Activated CD8-positive, alpha-beta memory T cell treated with anti-CD3 and anti-CD28 coated beads, Interleukin-2, amount 10 ng/mL, durations not matched to agents 7 days and 5 days (primary cell): ENCODE measurements at places on chromosomes 5 and 9. TPM values are rescaled to one million over a fixed set of nuclear protein-coding genes. Genes with fewer than 3 reads are reported as not detected.
A peak's percentile ranks its signal among the peaks of the same experiment; 100 is the strongest.

LCN15 gene
- total RNA-seq: not detected

- H3K4me1 ChIP-seq: no peaks in the 10 kb centered on the region
- no peaks in the 10 kb centered on the region for H3K36me3 ChIP-seq
- H3K27ac ChIP-seq: no peak overlapping the region
- H3K27me3 ChIP-seq: no peaks in the 10 kb centered on the region
- no peak overlapping the region for H3K4me3 ChIP-seq
These were observed 205.4 kb downstream of the LURAP1L start for GRCh38 chr9:12980085-12980851.

PRDM9 gene
- not detected for total RNA-seq

- no peaks in the 10 kb centered on the region for H3K4me1 ChIP-seq
- no peak overlapping the region for H3K4me3 ChIP-seq
- DNase-seq: no peak
- H3K27me3 ChIP-seq: no peaks in the 10 kb centered on the region
- H3K36me3 ChIP-seq: no peaks in the 10 kb centered on the region
These were observed 664.0 kb downstream of the NR2F1-AS1 start for GRCh38 chr5:92917044-92917443.

CDKN2A gene
- 16.9 TPM for total RNA-seq

DNA sequence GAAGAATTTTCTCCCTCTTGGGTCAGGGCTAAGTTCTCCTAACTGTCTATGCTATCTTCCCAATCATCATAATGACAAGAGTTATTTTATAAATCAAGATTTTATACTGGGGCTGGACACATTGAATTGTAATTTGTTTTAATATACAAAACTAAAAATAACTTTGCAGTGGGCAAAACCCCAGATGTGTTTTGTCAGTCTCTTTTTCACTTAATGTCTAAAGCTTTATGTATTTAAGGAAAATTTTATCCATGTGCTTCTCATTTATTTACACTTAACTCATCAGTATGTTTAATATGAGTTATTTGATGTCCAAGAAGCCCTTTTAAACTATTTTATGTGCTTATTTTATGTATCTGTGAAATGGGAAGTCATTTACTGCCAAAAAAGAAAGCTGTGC, 362.8 kb upstream of the ADAMTSL1 start:
- H3K27me3 ChIP-seq: no peaks in the 10 kb centered on the region
- DNase-seq: no peak
- no peaks in the 10 kb centered on the region for H3K36me3 ChIP-seq
- no peak overlapping the region for H3K4me3 ChIP-seq

SLC25A48 gene
- not detected for total RNA-seq

DNA sequence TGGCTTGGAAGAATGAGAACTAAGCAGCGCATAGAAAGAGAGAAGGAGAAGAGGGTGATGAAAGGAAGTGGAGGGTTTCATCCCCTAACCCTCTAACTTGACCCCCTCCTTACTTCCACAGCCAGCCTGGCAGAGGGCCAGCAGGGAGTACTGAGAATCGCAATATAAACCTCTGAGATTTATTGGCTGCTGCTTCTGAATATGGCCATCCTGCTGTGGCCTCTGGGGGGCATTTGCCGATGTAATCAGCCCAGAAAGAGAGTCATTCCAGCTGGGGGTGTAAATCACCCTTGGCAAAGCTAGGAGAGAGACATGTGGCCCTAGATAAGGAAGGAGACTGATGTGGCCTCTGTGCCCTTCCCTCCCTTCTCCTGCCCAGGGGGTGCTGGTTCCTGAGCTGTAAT, 960 bp upstream of the GFRA3 start:
- H3K4me3 ChIP-seq: no peak overlapping the region
- no peak for DNase-seq
- no peaks in the 10 kb centered on the region for H3K36me3 ChIP-seq
- peaks cover 32% of the 10 kb centered on the region for H3K27me3 ChIP-seq
- H3K27ac ChIP-seq: no peak overlapping the region
- peaks cover 7% of the 10 kb centered on the region for H3K4me1 ChIP-seq

- no peaks in the 10 kb centered on the region for H3K36me3 ChIP-seq
- DNase-seq: no peak
- no peak overlapping the region for H3K4me3 ChIP-seq
- no peak overlapping the region for H3K27ac ChIP-seq
- H3K27me3 ChIP-seq: peaks cover 60% of the 10 kb centered on the region
These were observed 66.4 kb upstream of the RUSC2 start for GRCh38 chr9:35423499-35423898.

DNA sequence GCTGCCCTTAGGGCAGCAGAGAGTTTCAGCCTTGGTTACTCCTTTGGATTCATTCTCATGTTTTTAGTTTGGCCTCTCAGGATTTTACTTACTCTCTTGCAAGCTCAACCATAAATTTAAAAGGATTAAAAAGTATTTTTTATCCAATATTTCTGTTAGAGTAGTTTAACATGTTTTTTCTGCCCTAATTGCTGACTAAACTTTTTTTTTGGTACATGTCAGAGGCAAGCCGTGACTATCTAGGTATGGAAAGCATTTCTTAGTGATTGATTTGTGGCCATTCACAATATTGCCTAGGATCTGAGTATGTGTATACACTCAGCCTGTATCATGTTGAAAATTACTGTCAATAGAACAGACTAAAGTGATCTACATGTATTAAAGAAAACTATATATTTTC, 92.1 kb downstream of the MELK start:
- no peak for DNase-seq
- H3K27ac ChIP-seq: no peak overlapping the region
- H3K36me3 ChIP-seq: peaks cover 43% of the 10 kb centered on the region
- H3K4me1 ChIP-seq: peaks cover 24% of the 10 kb centered on the region

DNA sequence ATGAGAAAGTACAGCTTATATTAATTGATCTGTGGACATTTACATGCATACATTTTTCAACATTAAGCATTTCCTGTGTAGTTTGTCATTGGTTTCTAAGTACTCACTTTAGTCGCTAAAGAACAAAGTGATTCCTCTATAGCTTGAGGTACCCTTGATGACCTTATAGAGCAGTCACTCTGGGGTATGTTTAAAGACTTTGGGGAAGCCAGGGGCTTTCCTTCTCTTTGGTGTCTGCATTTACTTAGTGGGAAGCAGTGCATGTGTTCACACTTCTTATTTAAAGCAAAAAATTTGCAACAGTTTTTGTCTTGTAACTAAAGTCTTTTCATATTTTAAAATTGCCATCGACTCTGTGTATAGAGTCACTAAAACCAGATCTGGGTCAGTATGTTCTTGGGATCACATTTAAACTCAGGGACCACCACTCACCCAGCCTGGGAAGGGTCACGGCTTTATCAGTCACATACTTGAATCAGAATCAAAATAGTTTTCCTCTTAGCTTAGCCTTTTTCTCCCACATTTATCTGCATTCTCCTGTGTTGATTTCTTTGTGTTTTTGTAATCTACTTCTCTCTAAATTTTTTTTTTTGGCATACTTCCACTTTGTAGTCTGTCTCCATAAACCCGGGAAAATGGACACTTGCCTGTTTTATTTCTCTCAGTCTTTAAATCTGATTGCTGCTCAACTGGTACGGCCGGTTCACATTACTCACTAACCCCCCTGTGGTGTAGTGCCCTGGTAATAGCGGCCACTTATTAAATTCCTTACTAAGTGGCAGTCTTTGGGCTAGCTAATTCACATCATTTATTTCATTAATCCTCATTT, 143.9 kb upstream of the FBN2 start:
- no peak overlapping the region for H3K4me3 ChIP-seq
- no peaks in the 10 kb centered on the region for H3K4me1 ChIP-seq
- H3K27me3 ChIP-seq: no peaks in the 10 kb centered on the region
- DNase-seq: no peak
- no peaks in the 10 kb centered on the region for H3K36me3 ChIP-seq
- no peak overlapping the region for H3K27ac ChIP-seq

GRCh38 chr5:112549605-112550166, 130.6 kb upstream of the EPB41L4A start:
- no peaks in the 10 kb centered on the region for H3K36me3 ChIP-seq
- H3K27ac ChIP-seq: no peak overlapping the region
- peaks cover 3% of the 10 kb centered on the region for H3K4me1 ChIP-seq
- no peak for DNase-seq
- H3K27me3 ChIP-seq: peaks cover 16% of the 10 kb centered on the region
- no peak overlapping the region for H3K4me3 ChIP-seq

DNA sequence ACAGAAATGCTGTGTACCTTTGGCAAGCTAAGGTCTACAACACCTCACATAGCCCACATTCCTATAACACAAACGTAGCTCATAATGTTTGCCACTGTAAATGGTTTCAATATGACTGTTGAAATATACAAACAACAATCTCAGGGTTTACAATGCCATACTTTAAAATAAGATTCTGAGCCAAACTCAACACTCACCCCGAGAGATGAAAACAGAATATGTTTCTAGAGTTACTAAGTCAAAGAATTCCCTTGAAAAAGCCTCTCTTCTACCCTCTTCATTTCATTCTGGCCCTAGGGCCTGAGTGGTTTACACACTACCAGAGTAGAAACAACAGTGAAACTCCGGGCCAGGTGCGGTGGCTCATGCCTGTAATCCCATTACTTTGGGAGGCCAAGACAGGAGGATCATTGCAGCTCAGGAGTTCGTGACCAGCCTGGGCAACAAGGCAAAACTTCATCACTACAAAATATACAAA, 72.6 kb downstream of the MYO10 start:
- no peaks in the 10 kb centered on the region for H3K27me3 ChIP-seq
- H3K36me3 ChIP-seq: no peaks in the 10 kb centered on the region
- no peaks in the 10 kb centered on the region for H3K4me1 ChIP-seq
- no peak overlapping the region for H3K27ac ChIP-seq
- H3K4me3 ChIP-seq: no peak overlapping the region
- no peak for DNase-seq

DNA sequence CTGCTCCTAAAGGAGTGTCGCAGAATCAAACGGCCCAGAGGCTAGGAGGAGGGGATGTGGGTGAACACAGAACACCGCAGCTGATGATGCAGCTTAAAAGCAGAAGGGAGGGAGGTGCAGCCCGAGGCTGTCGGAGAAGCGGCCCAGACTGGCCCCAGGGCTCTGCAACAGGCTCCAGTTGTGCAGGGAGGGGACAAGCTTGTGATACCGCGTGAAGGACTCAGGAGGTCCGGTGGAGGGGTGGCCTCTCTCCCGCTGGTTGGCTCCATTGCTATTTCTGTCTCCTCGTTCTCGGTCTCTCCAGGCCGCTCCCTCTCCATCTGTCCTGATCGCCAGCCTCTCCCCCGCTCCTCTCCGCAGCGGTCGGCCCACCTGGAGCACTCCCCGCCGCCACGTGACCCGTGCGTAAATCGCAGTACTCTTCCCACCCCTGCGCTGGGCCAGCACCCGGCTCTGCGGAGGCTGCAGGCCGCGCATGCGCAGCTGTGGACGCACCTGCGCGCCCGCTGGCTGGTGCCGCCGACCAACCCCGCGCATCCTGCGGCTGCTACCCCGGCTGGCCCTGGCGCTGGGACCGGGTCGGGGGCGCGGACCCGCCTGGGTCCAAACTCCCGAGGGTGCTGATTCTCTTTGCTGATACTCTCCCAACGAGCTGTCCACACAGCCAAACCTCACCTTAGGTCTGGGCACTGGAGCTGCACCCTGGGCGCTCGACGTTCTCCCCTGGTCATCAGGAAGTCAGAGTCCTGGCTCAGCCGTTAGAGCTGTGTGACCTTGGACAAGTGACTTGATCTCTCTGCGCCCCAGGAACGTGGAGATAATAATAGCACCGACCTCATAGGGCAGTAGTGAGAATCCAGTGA, 3.7 kb upstream of the STXBP1 start:
- no peaks in the 10 kb centered on the region for H3K36me3 ChIP-seq
- H3K27me3 ChIP-seq: peaks cover 30% of the 10 kb centered on the region
- H3K27ac ChIP-seq: peak overlapping the region; percentile 54
- H3K4me3 ChIP-seq: peak overlapping the region; percentile 77
- peak; percentile 82 for DNase-seq
- H3K4me1 ChIP-seq: peaks cover 24% of the 10 kb centered on the region
